Hepatocyte (in vitro differentiated cells): ENCODE measurements at places on chromosomes 1 and 21. TPM values are rescaled to one million over a fixed set of nuclear protein-coding genes. Genes with fewer than 3 reads are reported as not detected.

GRCh38 chr21:46425571-46425970, 33.1 kb upstream of the DIP2A start:
- no peak overlapping the region for H3K4me3 ChIP-seq
- H3K36me3 ChIP-seq = no peaks in the 10 kb centered on the region

- no peak for DNase-seq
- H3K4me1 ChIP-seq = no peaks in the 10 kb centered on the region
- no peaks in the 10 kb centered on the region for H3K36me3 ChIP-seq
- H3K4me3 ChIP-seq = no peak overlapping the region
- no peak overlapping the region for H3K27ac ChIP-seq
- H3K27me3 ChIP-seq = no peaks in the 10 kb centered on the region
Observed at GRCh38 chr1:2030076-2030871, 11.1 kb downstream of the GABRD start.

DNA sequence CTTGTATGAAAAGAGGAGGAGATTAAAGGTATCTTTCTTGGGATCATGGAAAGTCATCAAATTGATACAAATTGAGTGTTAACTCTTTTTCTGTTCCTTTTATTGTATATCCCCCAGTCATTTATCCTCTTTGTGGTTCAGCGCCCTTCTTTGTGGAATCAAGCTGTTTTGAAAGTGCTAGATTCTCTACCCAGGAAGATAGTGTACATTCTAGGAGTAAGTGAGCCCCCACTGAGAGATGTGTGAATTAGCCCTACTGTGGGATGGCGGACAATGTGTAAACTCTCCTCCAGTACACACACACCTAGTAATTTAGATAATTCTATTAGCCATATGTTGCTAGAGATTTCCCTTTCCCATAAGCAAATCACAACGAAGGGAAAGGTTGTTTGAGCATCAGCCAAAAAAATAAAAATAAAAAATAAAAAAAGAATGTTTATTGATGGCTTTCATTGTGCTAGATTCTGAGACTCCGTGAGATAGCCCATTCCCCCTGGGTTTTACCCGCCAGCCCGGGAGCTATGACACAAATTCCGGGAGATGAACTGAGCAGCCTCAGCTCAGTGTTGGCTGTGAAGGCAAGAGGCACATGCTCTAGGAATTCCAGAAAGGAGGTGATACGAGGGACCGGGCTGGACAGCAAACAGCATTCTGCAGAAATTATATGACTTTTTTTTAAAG, 378.4 kb upstream of the RUNX1 start:
- H3K4me3 ChIP-seq = no peak overlapping the region
- H3K36me3 ChIP-seq = no peaks in the 10 kb centered on the region
- no peak overlapping the region for H3K27ac ChIP-seq
- no peak for DNase-seq
- H3K4me1 ChIP-seq = no peaks in the 10 kb centered on the region

DNA sequence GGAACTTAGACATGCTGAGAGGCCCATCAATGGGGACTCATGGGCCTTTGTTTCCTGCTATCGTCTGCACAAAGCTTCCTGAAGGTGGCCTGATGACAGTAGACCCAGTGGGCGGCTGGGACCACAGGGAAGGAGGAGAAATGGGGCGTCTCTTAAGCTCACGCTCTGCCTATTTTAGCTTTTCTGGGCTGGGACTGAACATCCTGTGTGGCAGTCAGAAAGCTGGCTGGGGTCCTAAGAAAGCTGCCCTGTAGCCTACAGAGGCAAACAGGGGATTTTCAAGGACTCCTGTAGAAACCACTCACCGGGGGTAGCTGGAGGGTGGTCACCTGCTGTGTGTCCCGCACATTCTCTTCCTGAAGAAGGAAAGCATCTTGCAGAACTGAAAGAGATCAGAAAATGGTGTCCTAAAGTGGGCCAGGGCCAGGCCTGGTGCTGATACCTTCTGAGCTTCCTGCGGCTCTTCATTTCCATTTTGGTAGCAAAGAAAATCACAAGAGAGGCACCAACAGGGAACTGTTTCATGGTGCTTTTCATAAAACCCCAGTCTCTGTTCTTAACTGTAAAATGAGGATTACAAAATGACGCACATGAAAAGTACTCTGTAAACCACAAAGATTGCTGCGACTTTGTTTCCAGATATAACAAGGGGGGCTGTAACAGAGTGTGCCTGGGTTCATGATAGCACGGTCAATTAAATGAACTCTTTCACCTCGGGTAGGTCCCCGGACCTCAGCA, 8.6 kb downstream of the ZNF496 start:
- H3K4me1 ChIP-seq = no peaks in the 10 kb centered on the region
- H3K4me3 ChIP-seq = no peak overlapping the region
- H3K36me3 ChIP-seq = no peaks in the 10 kb centered on the region
- DNase-seq = no peak
- no peaks in the 10 kb centered on the region for H3K27me3 ChIP-seq
- H3K27ac ChIP-seq = no peak overlapping the region

DNA sequence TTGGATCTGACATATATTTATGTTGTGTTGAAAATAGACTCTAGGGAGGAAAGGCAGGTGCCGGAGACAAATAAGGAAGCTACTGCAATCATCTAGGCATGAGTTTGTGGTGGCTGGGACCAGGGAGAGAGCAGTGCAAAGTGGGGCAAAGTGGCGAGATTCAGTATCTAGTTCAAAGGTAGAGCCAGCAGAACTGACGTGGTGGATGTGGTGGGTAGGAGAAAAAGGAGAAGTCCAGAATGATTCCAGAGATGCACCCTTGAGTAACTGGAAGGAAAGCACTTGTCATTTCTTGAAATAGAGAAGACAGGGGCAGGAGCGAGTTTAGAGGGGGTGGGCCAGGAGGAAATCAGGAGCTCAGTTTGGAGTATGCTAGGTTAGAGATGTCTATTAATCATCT, 275.2 kb downstream of the KAZN start:
- H3K27me3 ChIP-seq = no peaks in the 10 kb centered on the region
- no peaks in the 10 kb centered on the region for H3K36me3 ChIP-seq
- DNase-seq = no peak

- H3K4me1 ChIP-seq = peaks cover 14% of the 10 kb centered on the region
- peak; percentile 78 for DNase-seq
- no peak overlapping the region for H3K27ac ChIP-seq
- no peaks in the 10 kb centered on the region for H3K36me3 ChIP-seq
- no peak overlapping the region for H3K4me3 ChIP-seq
Observed at GRCh38 chr1:94025383-94026340, 95.3 kb downstream of the ABCA4 start.

GRCh38 chr1:39183503-39184353, 20.8 kb upstream of the MACF1 start:
- H3K36me3 ChIP-seq = no peaks in the 10 kb centered on the region
- no peaks in the 10 kb centered on the region for H3K27me3 ChIP-seq
- peak; percentile 89 for DNase-seq
- H3K4me3 ChIP-seq = no peak overlapping the region
- H3K4me1 ChIP-seq = peaks cover 17% of the 10 kb centered on the region

DNA sequence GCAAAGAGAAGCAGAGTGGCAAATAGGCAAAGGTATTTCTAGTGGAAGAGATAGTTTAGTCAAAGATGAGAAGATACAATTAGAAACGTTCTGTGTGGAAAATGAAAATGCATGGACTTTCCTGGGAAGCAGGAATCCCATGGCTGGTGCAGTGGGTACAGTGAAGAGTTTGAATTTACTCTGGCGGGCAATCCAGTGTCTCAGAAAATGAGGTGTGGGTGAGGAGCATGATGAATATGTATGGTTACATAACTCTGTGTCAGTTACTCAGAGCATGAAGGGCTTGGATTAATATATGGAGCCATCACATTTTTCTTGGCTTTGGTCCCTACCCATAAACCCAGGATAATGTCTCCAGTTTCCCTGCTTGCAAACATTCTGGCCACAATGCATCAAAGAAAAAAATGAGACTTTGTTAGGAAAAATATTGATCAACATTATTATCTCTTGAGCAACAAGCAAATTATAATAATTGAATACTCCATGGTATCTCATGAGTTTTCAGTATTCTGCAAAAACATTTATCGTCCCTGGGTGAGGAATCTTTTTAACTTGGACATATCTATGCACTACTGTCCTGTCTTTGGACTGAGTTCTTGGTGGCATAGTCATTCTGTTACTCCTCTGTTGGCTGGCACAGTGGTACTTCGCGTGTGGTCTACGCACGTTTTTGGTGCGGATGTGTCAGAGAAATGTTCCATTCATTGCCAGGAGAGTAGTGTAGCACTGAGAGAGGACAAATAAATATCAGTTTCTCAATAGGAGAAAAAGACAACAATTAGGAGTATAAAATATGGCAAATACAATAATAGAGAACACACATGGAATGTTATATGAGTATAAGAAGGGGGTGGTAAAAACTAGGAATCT, 173.7 kb upstream of the C1orf105 start:
- H3K4me1 ChIP-seq = no peaks in the 10 kb centered on the region
- H3K4me3 ChIP-seq = no peak overlapping the region

DNA sequence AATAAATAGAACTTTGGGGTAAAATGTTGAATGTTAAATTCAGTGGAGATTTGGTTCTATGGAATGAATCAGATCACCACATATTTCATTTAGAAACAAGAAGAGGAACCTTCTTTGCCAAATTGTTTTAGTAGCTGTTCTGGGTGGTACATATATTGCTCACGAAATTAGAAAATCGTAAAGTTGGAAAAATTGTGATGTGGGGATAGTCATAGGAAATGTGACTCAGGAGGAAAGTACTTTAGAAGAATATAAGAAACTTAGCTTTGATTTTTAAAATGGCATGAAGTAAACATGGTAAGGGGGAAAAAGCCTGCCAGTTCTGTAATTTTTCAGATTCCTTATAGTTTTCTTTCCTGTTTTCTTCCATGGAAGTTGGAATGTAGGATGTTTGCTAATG, 27.4 kb downstream of the RRP15 start:
- no peaks in the 10 kb centered on the region for H3K36me3 ChIP-seq
- H3K4me3 ChIP-seq = no peak overlapping the region
- no peaks in the 10 kb centered on the region for H3K4me1 ChIP-seq
- no peaks in the 10 kb centered on the region for H3K27me3 ChIP-seq

DNA sequence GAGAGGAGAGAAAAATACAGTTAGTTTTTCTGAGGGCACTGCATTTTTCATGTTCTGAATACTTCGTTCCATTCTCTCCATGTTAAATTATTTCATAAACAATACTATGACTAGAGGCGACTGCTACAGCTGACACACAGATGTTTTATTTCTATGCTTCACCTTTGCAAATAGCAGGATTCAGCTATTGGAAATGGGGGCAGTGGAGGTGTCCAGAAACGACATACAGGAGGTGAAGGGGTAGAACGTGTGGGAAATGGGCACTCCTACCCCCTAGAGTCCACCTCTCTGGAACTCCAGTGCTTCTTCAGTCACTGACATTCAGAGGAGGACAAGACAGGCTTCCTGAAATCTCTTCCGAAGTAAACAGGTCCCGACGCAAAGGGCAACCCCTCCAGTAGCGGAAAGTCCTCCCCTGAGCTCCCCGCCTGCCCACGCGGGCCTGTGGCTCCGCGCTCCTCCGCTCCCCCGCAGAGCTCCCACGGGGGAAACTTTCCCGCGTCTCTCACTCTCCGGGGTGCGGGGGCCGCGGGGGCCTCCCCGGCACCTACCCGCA, 480 bp downstream of the DPYD start:
- H3K27ac ChIP-seq = peak overlapping the region; percentile 68
- no peaks in the 10 kb centered on the region for H3K4me1 ChIP-seq
- H3K4me3 ChIP-seq = peak overlapping the region; percentile 89
- H3K36me3 ChIP-seq = no peaks in the 10 kb centered on the region

GRCh38 chr1:29639741-29640427, 403.6 kb downstream of the PTPRU start:
- no peak overlapping the region for H3K4me3 ChIP-seq
- no peak overlapping the region for H3K27ac ChIP-seq
- H3K4me1 ChIP-seq = no peaks in the 10 kb centered on the region
- DNase-seq = no peak
- H3K36me3 ChIP-seq = no peaks in the 10 kb centered on the region
- H3K27me3 ChIP-seq = no peaks in the 10 kb centered on the region

- H3K27ac ChIP-seq = no peak overlapping the region
- DNase-seq = no peak
- no peaks in the 10 kb centered on the region for H3K4me1 ChIP-seq
Observed at GRCh38 chr1:216314379-216315095, 108.7 kb downstream of the USH2A start.

- peak overlapping the region; percentile 83 for H3K27ac ChIP-seq
- peak; percentile 69 for DNase-seq
- no peaks in the 10 kb centered on the region for H3K36me3 ChIP-seq
Observed at GRCh38 chr1:226990133-226990716, 50.1 kb downstream of the COQ8A start.

- peak overlapping the region; percentile 65 for H3K27ac ChIP-seq
- no peak for DNase-seq
- no peaks in the 10 kb centered on the region for H3K36me3 ChIP-seq
Observed at GRCh38 chr1:59105548-59106507, 191.1 kb upstream of the FGGY start.

DNA sequence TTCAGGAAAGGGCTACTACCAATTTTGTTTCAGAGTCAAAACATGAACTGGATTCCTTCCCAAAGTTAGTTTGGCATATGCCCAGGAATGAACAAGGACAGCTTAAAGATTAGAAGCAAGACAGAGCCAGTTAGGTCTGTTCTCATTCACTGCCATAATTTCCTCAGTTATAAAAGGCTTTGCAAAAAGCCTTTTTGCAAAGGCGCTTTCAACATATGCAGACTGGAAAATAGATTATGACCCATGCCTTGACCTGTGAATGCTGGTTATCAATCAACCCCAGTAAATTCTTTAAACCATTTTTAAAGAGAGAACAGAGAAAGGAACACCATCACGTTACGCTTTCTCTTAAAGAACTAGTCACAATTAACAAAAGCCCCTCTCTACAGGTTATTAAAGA, 1.7 kb upstream of the FRRS1 start:
- no peak overlapping the region for H3K27ac ChIP-seq
- no peak overlapping the region for H3K4me3 ChIP-seq
- no peaks in the 10 kb centered on the region for H3K36me3 ChIP-seq
- DNase-seq = no peak
- H3K27me3 ChIP-seq = no peaks in the 10 kb centered on the region
- peaks cover 4% of the 10 kb centered on the region for H3K4me1 ChIP-seq

GRCh38 chr1:31221072-31221471, 18.6 kb downstream of the NKAIN1 start:
- no peak overlapping the region for H3K4me3 ChIP-seq
- H3K27ac ChIP-seq = no peak overlapping the region
- no peaks in the 10 kb centered on the region for H3K36me3 ChIP-seq
- no peak for DNase-seq

GRCh38 chr1:31927661-31927980, 10.5 kb downstream of the PTP4A2 start:
- no peaks in the 10 kb centered on the region for H3K36me3 ChIP-seq
- H3K27ac ChIP-seq = no peak overlapping the region
- DNase-seq = no peak
- no peak overlapping the region for H3K4me3 ChIP-seq
- H3K27me3 ChIP-seq = no peaks in the 10 kb centered on the region

DNA sequence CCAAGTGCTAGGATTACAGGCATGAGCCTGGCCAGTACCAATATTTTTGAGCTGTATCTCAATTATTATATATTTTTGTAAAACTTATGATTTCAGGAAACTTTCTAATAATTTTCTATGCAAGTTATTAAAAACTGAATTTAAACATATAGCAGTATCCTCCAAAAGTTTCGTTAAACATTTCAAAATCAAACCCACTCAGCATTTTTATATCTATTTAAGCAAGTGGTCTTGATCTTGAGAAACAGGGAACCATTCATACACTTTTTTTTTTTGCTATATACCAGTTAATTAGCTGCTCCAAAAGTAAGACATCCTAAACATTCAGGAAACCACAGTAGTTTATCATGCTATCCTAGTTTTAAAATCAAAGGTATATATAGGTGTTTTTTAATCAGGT, 22.0 kb downstream of the SHCBP1L start:
- H3K27me3 ChIP-seq = no peaks in the 10 kb centered on the region
- H3K36me3 ChIP-seq = no peaks in the 10 kb centered on the region
- H3K4me1 ChIP-seq = no peaks in the 10 kb centered on the region
- H3K27ac ChIP-seq = no peak overlapping the region

CFAP45 gene
- not detected in 2 replicates for polyA plus RNA-seq

NPPB gene
- 4.3 and 6.7 TPM in 2 replicates for polyA plus RNA-seq

ARMH1 gene
- polyA plus RNA-seq = 6.1 and 6.3 TPM in 2 replicates

SYTL1 gene
- polyA plus RNA-seq = 21.7 and 26.2 TPM in 2 replicates

MYBPH gene
- polyA plus RNA-seq = 0.70 TPM in 1 of 2 replicates, not detected in the other

AIRE gene
- polyA plus RNA-seq = 0.32 and 0.42 TPM in 2 replicates
